ENCODE measurements at places on chromosomes 11 and 22. TPM values are rescaled to one million over a fixed set of nuclear protein-coding genes. Genes with fewer than 3 reads are reported as not detected.

The SYT9 gene
- 0.12 TPM for total RNA-seq

The P4HA3 gene
- total RNA-seq = 3.3 TPM

The MGAT3 gene
- total RNA-seq = 5.8 TPM

The EMID1 gene
- 30.2 TPM for total RNA-seq

- no peak overlapping the region for H3K4me3 ChIP-seq
- H3K27me3 ChIP-seq = no peaks in the 10 kb centered on the region
- H3K36me3 ChIP-seq = no peaks in the 10 kb centered on the region
- H3K27ac ChIP-seq = no peak overlapping the region
Measured at GRCh38 chr11:132318421-132319157, 948.2 kb downstream of the NTM start.

- peaks cover 4% of the 10 kb centered on the region for H3K4me1 ChIP-seq
- no peak overlapping the region for H3K27ac ChIP-seq
- H3K27me3 ChIP-seq = no peaks in the 10 kb centered on the region
- H3K4me3 ChIP-seq = no peak overlapping the region
- peak; percentile 98 for DNase-seq
Measured at GRCh38 chr11:62142921-62143320, 19.1 kb downstream of the INCENP start.

DNA sequence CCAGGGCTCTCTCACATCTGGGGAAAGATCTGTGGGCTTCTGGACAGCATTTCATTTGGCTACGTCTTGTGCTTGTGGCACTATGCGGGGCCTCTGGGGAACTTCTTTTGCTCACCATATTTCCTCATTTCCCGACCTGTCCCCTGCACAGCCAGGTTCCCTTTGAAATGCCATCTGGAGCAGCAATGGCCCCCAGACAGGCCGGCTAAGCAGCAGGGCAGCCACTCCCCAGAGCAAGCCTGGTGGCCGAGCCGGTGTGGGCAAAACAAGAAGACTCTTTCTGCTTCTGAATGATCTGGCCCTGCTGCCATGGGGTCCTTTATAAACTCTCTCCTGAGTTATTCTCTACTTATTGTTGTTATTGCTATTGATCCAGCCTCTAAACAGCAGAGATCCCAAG, 190.7 kb upstream of the NECTIN1 start:
- H3K27me3 ChIP-seq = no peaks in the 10 kb centered on the region
- H3K27ac ChIP-seq = no peak overlapping the region
- H3K4me1 ChIP-seq = no peaks in the 10 kb centered on the region
- DNase-seq = no peak
- H3K36me3 ChIP-seq = no peaks in the 10 kb centered on the region

Measured in lung (tissue), 17 donors.